CD4-positive, alpha-beta memory T cell (primary cell): ENCODE measurements at places on chromosomes 3 and 15.

DNA sequence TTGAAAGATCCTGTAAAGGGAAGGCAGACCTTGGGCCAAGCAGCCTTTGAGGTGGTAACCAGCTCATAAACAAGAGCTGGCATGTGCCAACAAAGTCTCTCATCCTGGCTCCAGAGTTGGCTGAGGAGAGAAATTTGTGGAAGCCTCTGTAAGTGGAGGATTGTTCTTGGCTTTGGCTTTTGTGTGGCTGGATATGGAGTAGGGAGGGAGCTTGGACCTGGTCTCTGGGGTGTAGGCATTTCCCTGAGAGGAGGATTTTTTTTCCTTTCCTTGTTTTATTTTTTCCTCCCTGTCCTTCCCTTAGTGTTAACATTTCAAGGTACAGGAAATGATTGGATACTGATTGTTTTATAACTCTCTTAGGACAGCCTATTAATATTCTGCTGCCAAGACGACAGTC, 60.8 kb downstream of the ZNF609 start:
- no peaks in the 10 kb centered on the region for H3K36me3 ChIP-seq
- DNase-seq = no peak
- H3K4me1 ChIP-seq = peaks cover 27% of the 10 kb centered on the region

DNA sequence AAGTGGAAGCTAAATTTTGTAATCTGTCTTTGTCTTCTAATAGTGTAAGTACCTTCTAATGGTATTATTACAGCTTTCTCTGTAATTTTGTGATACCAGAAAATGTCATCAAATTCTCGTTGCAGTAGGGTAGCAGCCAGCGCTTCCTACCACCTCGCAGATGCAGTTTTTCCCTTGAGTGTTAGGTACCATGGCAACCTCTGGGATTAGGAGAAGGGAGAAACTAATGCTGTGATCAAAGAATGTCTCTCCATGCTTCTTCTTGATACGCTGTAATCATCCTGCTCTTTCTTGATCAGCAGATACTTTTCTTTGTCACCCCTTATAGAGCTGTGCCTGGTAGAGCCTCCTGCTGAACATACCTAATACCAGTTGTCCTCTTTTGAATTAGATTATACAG, 27.7 kb downstream of the SRP14 start:
- H3K27me3 ChIP-seq = no peaks in the 10 kb centered on the region
- H3K36me3 ChIP-seq = peaks cover 8% of the 10 kb centered on the region
- H3K4me1 ChIP-seq = no peaks in the 10 kb centered on the region
- H3K4me3 ChIP-seq = no peak overlapping the region
- DNase-seq = no peak

DNA sequence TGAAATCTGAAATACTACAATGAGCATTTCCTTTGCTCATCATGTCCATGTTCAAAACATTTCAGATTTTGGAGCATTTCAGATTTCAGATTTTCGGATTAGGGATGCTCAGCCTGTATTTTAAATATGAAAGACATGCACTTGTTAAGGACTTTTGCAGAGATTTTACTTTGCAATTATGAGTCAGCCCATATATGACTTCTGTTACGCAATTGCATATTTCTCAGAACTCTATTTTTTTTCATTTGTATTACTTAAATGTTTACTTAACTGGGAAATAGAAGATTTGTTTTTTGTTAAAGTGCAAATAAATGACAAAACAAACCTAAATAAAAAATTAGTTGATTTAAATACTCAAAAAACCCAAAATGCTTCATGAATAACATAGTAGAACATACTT, 376.2 kb downstream of the ZBTB20 start:
- no peaks in the 10 kb centered on the region for H3K27me3 ChIP-seq
- H3K36me3 ChIP-seq = no peaks in the 10 kb centered on the region
- DNase-seq = no peak
- H3K4me3 ChIP-seq = no peak overlapping the region
- H3K4me1 ChIP-seq = no peaks in the 10 kb centered on the region
- H3K27ac ChIP-seq = no peak overlapping the region

- H3K4me1 ChIP-seq = no peaks in the 10 kb centered on the region
- no peaks in the 10 kb centered on the region for H3K36me3 ChIP-seq
- H3K27me3 ChIP-seq = no peaks in the 10 kb centered on the region
Observed at GRCh38 chr3:155595371-155595770, 149.5 kb downstream of the PLCH1 start.

DNA sequence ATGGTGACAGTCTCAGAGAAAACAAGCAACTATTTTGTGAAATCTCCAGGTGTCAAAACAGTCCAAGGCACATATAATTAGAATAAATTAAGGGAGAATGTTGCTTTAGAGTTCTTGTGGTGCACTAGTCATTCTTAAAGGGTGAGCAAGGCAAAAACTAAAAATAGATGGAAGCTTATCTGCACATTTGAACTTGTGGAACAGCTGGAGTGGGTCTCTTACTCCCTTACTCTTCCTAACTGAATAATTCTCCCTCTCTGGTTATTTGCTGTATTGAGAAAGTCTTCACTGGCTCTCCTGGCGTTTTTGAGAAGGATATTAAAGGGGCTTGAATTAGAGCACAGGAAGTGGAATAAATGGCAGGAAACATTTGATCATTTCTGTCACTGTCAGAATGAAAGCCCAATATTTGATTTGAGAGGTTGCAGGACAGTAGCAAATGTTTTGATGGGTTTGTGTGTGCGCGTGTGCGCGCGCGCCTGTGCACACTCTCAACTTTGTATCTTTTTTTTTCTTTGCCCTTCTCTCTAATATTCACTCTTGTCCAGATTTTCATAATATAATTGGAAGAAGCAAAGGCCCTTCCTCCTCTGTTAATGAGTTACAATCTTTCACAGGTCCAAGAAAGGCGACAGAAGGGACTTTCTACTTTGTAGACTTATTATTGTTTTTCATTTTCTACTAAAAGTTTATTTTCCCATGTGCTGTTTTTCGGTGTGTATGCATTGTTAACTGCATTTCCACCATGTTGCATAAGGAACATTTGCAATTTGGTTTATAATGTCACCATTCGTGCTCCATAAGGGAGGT, 40.9 kb downstream of the AKAP13 start:
- H3K36me3 ChIP-seq = no peaks in the 10 kb centered on the region
- peaks cover 57% of the 10 kb centered on the region for H3K4me1 ChIP-seq
- H3K27ac ChIP-seq = no peak overlapping the region

DNA sequence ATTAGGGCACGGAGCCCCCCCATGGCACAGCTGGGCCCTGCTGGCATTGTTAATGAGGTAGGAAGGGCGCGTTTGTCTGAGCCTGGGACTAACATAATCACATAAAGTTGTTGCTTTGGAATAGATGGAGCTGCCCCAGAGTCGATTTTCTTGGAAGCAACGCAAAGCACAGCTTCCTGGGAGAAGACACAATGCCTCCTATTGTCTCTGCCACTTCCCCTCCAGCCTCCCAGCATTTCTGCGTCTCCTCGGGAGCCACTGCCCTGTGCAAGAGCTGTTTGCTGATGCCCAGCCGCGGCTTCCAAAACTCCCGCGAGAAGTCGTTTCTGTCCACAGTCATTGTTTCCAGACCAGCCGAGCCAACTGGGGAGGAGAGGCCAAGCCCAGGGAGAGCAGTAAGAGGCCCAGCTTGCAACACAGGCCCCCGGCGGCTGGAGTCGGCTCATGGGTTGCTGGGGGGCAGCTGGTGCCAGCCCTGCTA, 18.1 kb upstream of the ALDH1A3 start:
- no peaks in the 10 kb centered on the region for H3K36me3 ChIP-seq
- no peak overlapping the region for H3K27ac ChIP-seq
- H3K27me3 ChIP-seq = no peaks in the 10 kb centered on the region
- H3K4me1 ChIP-seq = no peaks in the 10 kb centered on the region
- H3K4me3 ChIP-seq = no peak overlapping the region

DNA sequence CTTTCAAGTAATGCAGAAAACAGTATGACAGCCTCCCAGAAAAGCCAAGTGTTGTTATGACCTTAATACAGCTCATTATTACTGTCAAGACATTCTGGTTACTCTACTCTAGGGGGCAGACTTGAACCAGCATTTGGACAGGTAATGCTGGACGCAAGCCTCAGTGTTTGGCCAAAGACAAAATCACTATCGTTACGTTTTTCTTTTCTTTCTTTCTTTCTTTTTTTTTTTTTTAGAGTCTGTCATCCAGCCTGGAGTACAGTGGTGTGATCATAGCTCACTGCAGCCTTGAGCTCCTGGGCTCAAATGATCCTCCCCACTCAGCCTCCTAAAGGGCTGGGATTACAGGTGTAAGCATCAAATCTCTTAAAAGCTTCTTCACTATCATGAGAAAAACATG, 29.4 kb upstream of the TMEM45A start:
- H3K4me3 ChIP-seq = no peak overlapping the region
- H3K4me1 ChIP-seq = no peaks in the 10 kb centered on the region
- H3K27ac ChIP-seq = no peak overlapping the region

DNA sequence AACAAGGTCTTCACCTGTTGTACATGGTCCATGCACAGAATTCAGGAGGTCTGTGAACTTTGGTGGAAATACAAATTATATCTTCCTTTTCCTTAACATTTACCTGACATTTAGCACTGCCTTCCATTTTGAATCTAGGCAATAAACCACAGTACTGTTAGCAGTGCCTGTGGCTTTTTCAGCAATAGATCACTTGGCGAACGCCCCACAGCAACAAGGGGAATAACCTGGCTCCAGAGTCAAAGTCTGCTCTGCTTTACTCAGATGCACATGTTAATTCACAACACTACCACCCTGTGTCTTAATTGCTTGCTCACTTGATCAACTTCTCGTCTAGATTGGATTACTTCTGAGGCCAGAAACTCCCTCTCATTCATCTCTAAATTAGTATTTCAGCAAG, 414.6 kb upstream of the PROK2 start:
- H3K4me1 ChIP-seq = no peaks in the 10 kb centered on the region
- no peak for DNase-seq
- no peak overlapping the region for H3K27ac ChIP-seq
- H3K4me3 ChIP-seq = no peak overlapping the region
- H3K27me3 ChIP-seq = no peaks in the 10 kb centered on the region
- no peaks in the 10 kb centered on the region for H3K36me3 ChIP-seq

GRCh38 chr3:46987319-46987742, 7.9 kb downstream of the NBEAL2 start:
- DNase-seq = no peak
- H3K36me3 ChIP-seq = peaks cover 23% of the 10 kb centered on the region
- H3K4me3 ChIP-seq = peak overlapping the region; percentile 50
- H3K27me3 ChIP-seq = no peaks in the 10 kb centered on the region
- peaks cover 92% of the 10 kb centered on the region for H3K4me1 ChIP-seq

DNA sequence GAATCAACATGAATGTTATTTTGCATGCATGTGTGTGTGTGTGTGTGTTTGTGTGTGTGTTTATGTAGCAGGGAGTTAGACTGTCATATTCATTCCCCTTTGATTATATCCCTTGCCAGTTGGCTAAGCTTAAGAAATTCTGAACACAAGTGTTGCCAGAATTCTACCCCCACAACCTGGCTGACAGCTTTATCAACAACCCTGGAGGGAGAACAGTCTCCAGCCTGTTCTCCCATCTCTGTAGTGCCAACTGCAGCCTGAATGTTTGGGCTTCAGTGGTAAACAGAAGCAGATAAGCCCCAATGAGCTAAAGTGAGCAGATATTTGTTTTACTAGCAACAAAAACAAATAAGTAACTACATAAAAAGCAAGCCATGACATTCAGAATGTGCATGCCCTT, 162.6 kb upstream of the ABI3BP start:
- H3K27me3 ChIP-seq = no peaks in the 10 kb centered on the region
- DNase-seq = no peak
- no peaks in the 10 kb centered on the region for H3K4me1 ChIP-seq

DNA sequence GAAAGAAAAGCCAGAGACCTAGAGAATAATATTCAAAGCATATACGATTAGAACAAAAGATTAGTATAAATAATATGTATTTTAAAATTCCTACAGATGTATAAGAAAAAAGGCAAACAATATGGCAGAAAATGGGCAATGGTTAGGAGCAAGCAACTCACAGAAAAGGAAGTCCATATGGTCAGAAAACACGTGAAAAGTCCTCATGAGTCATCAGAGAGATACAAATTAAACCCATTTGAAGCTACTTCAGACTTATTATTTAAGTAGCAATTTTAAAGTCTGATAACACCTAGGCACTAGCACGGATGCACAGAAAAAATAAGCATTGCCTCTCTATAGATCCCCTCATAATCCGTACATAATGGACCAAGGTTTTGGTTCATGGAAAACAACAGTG, 25.6 kb downstream of the SLC7A14 start:
- H3K27me3 ChIP-seq = no peaks in the 10 kb centered on the region
- H3K4me1 ChIP-seq = peaks cover 5% of the 10 kb centered on the region
- DNase-seq = no peak
- no peak overlapping the region for H3K4me3 ChIP-seq
- H3K36me3 ChIP-seq = no peaks in the 10 kb centered on the region
- no peak overlapping the region for H3K27ac ChIP-seq

- no peaks in the 10 kb centered on the region for H3K36me3 ChIP-seq
- no peaks in the 10 kb centered on the region for H3K4me1 ChIP-seq
- no peak overlapping the region for H3K27ac ChIP-seq
- no peak for DNase-seq
Observed at GRCh38 chr3:129330409-129330808, 51.7 kb downstream of the HMCES start.

- no peaks in the 10 kb centered on the region for H3K36me3 ChIP-seq
- H3K27me3 ChIP-seq = no peaks in the 10 kb centered on the region
- no peak for DNase-seq
- H3K4me1 ChIP-seq = no peaks in the 10 kb centered on the region
- H3K4me3 ChIP-seq = no peak overlapping the region
Observed at GRCh38 chr3:123733341-123733740, 148.5 kb upstream of the HACD2 start.
